ENCODE measurements at places on chromosomes 3 and 15. TPM values are rescaled to one million over a fixed set of nuclear protein-coding genes. Genes with fewer than 3 reads are reported as not detected.

The SIN3A gene
- 33.0 TPM for total RNA-seq

The LXN gene
- total RNA-seq: 28.3 TPM

The CFAP20DC gene
- 6.5 TPM for total RNA-seq

The SLC28A2 gene
- total RNA-seq: not detected

The CCR9 gene
- total RNA-seq: not detected

The ABHD14A gene
- total RNA-seq: 13.6 TPM

The SIDT1 gene
- total RNA-seq: under 0.01 TPM

The CCR8 gene
- not detected for total RNA-seq

The SMAD6 gene
- total RNA-seq: 7.7 TPM

The ALS2CL gene
- total RNA-seq: 0.37 TPM

The GALNT15 gene
- total RNA-seq: 83.7 TPM

The KNG1 gene
- total RNA-seq: not detected

The ZBED2 gene
- not detected for total RNA-seq

The ADGRG7 gene
- not detected for total RNA-seq

The SLC22A14 gene
- 1.5 TPM for total RNA-seq

The ARHGEF3 gene
- 2.7 TPM for total RNA-seq

The SH2D7 gene
- total RNA-seq: not detected

The CCNB2 gene
- 42.2 TPM for total RNA-seq

The TNFSF10 gene
- 0.73 TPM for total RNA-seq

The KAT2B gene
- total RNA-seq: 7.3 TPM

The HTR3E gene
- total RNA-seq: not detected

The GPR62 gene
- 0.20 TPM for total RNA-seq

The PRRT3 gene
- 2.6 TPM for total RNA-seq

The CKMT1B gene
- not detected for total RNA-seq

The MITF gene
- total RNA-seq: 6.2 TPM

The CNTN6 gene
- total RNA-seq: not detected

Measured in subcutaneous preadipocyte (primary cell).